ENCODE measurements at places on chromosomes 2 and 18.

DNA sequence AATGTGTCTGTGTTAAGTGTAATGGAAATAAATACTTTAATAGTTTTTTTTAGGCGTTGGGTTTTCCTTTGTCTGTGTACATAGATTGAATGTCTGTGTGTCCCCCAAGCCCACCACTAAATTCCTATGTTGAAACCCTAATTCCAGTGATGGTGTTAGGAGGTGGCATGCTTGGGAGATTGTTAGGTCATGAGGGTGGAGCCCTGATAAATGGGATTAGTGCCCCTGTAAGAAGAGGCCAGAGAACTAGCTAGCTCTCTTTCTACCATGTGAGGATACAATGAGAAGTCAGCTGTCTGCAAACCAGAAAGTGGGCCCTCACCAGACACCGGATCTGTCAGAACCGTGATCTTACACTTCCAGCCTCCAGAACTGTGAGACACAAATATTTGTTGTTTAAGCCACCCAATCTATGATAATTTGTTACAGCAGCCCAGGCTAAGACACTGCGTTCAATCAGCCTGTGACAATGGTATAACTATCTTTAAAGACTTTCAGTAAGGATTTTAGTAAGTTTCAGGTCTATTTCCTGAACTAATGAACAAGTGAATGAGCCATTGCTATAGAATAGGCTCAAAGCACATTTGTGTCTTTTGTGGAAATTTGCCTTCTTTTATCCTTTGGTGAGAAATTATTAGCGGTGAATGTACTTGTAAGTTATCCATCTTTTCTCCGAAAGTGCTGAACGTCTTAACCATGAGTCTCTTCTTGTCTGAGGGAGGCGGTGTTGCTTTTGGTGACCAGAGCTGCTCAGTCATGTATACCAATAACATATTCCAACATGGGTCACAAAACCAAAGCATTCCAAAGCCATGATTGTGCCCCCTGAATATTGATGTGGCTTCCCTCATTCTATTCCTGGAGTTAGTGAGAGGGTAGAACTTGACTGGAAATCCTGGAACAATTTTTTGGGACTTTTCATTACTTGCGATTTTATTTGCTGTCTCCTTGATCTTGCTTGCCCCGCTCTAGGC lies 29.6 kb upstream of the IL1R1 start:
- peak; percentile 91 for DNase-seq

- DNase-seq, result no peak
Measured at GRCh38 chr2:16318051-16318450, 347.6 kb downstream of the CYRIA start.

GRCh38 chr2:38187541-38188011 lies 111.6 kb upstream of the CYP1B1 start:
- peak; percentile 83 for DNase-seq

- peak; percentile 80 for DNase-seq
Measured at GRCh38 chr18:34709104-34709503, 994 bp upstream of the DTNA start.

DNA sequence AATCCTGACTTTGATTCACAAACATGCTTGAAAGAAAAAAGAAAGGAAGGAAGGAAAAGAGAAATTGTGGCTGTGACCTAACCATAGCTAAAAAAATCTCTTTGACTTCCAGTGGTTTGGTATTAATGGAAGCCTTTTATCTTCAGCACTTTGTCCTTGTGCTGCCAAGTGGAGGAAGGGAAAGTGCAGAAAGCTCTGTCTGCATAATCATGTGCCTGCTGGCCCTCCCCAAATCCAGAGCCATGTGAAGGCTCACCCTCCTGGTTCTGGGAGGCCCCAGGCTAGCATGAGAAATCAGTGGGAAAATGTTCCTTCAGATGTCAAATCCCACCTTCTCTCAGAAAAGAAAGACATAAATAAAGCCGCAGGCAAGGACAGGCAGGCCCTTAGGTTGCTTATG lies 48.3 kb upstream of the BMPR2 start:
- no peak for DNase-seq

GRCh38 chr2:64329848-64330247 lies 124.1 kb upstream of the LGALSL start:
- no peak for DNase-seq

GRCh38 chr2:225842939-225843338 lies 443.4 kb downstream of the NYAP2 start:
- DNase-seq, result peak; percentile 20

GRCh38 chr18:63508596-63508995 lies 31.8 kb downstream of the SERPINB5 start:
- no peak for DNase-seq

GRCh38 chr2:157786663-157787363 lies 89.3 kb downstream of the ACVR1 start:
- no peak for DNase-seq

- no peak for DNase-seq
Measured at GRCh38 chr18:24799176-24799575, 338.7 kb downstream of the HRH4 start.

DNA sequence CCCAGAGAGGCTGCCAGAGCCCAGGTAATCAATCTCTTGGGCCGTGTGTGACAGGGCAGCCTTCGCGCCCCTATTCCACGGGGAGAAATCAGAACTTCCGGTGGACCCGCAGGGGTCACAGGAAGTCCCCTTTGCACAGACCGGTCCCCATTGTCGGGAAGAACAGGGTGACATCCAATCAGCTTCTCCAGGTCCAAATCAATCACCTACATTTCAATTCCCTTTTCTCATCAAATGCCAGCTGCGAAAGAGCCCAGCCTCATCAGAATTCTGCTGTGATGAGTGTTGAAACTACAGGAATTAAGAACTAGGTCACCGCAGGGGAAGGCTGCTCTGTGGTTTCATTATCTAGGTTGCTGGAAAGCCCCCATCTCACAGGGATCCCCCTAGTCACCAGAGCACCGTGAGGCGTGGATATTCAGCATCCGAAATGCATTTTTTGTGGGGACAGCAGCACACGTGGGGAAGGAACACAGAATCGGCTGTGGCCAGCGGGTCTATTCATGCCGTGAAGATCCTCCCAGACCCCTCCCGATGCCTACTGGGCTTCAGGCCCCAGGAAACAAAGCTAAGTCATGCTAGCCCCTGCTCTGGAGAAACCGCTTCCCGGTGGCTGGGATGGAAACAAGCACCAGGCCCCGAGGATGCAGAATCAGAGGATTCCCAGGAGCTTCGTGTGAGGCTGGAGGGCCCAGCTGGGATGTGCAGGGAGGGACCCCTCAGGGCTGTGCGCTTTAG lies 193.7 kb upstream of the ID2 start:
- DNase-seq, result no peak

GRCh38 chr18:65755616-65756015 lies 4.8 kb downstream of the CDH7 start:
- DNase-seq, result no peak

DNA sequence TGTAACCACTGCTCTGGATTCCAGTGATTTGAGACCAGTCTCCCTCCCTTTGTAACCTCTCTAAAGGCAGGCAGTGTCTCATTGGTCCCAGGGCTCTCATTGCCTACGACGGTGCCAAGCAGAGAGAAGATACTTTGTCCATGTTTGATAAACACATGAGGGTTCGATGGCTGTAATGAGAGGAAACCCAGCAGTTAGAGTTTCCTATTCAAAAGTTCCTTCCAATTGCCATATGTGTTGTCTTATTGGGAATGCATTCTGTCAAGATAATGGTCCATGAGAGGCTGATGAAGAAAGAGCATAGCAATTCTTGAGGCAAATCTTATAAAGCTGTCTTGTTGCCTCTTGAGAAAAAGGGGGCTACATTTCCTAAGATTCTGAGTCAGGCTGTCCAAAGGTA lies 292.5 kb downstream of the LRRTM1 start:
- DNase-seq, result no peak

- peak; percentile 63 for DNase-seq
Measured at GRCh38 chr2:168119515-168120141, 127.8 kb downstream of the STK39 start.

- DNase-seq, result no peak
Measured at GRCh38 chr2:60532421-60532820, 21.0 kb downstream of the BCL11A start.

DNA sequence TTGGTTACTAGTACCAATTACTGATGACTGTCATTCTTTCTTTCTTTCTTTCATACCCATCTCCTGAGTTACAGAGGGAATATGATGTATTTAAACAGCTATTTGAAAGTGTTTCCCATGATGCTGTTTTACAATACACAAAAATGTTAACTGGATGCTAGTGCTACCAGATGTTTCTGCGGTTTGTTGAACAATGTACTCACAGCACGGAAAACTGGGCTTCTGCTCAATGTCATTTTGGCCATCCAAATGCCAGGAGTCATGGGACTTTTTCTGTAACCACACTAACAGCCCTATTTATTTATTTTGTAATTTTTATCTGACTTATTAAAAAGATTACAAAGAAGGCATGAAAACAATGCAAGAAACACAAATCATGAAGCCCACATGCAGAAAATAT lies 313.8 kb downstream of the RIT2 start:
- peak; percentile 0 for DNase-seq

DNA sequence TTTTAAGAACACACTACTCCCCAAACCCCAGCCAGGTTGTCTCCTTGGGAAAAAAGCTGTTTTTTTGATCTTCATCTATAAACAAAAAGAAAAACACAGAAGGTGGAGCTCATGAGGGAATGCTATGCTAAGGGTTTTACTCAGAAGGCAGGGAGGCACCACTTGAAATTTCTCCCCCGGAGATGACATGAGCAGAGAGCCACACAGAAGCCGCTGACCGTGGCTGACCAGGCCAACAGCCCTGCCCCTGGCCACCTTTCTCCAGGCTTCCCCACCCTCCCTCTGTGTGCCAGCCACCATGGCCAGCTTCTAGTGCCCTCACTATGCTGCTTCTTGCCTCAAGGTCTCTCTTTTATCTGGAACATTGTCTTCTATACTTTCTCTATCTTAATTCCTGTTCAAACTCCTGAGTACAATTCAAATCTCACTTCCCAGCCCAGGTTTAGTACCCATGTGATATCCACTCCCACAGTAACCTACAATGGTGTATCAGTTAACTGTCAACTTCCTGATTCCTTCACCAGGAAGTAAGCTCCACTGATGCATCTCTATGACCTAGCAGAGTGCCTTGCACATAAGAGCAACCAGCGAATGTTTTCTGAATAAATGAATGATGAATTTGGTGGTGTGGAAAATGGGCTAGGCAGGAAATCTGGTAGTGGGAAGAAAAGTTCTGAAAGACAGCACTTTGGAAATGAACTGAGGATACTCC lies 15.3 kb downstream of the LAPTM4A start:
- DNase-seq, result no peak

- no peak for DNase-seq
Measured at GRCh38 chr2:15691586-15692310, 100.1 kb downstream of the DDX1 start.

GRCh38 chr2:224331698-224332097 lies 70.2 kb downstream of the FAM124B start:
- DNase-seq, result no peak

DNA sequence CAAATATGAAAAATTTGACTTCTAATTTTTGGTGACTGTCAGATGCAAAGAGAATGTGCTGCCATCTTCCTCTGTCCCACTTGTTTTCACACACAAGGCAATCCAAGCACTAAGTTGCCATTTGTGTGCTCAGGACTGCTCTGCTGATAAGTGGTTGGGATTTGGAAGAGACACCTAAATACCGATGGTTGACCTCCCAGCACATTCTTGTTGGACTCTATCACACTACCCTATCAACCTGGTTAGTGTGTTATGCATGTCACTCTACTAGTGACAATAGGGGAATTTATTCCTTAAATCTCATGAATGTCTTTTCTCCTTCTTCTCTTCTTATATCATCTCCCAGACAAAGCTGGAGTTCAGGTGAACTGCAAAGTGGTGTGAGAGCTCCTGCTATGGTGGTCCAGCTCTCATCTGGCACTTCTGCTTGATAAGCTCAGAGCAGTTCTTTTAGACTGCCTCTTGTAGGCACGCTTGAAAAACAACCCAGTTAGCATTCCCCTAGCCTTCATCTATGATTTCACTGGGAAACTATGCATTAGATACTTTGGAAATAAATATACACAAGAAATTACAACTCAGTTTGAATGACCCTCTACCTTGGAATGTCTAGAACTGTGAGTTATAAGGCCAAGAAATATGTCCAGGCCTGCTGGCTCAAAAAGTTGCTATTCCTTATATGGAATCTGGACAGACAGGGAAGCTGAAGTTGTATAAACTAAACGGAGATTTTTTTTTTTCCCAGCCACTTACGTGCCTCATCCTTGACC lies 404.8 kb downstream of the MEIS1 start:
- peak; percentile 99 for DNase-seq

GRCh38 chr2:241946306-241947003 lies 76.9 kb downstream of the RTP5 start:
- no peak for DNase-seq

DNA sequence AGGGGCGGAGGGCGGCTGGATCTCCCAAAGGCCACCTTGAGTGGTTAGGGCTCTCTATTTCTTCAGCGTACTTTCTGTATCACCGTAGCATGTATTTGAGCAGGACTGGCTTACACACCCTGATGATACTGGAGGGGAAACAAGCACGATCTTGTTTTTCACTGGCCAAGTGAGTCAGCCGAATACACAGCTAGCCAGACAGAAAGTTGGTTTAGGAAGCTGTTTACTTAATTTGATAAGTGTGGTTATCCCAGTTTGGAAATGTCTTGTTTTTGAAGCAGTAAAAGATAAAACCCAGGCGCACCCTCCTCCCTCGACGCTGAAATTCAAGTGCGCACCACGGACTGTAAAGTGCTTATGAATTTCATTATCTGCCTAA lies 582 bp downstream of the RIOK3 start:
- DNase-seq, result peak; percentile 9

DNA sequence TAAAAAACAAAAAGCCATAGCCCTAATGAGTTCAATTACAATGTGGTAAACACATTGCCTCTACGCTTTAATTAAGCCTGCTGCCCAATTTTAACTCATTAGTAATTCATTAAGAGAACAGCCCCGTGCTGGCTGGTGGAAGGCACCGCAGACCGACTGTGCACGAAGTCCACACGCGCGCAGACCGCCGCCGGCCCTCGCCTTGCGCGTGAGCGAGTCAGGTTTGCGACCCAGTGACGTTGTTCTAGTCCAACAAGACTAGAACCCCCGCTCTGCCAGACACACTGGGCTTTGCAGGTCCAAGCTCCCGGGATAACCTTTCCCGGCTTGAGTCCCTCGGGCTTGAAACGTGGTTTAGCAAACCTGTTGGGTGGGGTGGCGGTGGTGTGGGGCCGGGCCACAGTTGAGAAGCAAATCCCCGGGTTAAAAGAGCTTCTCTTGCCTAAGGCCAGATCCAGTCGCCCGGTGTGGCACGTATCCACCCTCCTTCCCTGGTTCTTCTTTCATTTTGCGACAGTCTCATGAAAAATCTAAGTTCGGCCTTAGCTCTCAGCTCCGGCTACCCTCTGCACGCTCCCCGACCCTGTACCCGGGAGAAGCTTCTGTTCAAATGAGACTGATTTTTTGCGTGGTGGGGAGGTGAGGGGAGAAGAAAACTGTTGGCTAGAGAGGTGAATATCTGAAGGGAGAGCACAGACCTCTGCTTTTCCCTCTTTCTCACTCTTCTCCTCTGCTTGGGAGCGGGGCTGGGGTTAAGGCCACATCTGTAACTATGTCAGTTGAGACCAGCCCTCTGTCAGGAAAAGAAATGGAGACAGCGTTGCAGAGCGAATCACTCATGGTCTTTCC lies 11.1 kb upstream of the SKOR2 start:
- DNase-seq, result no peak

GRCh38 chr2:145851730-145852129 lies 1331.8 kb upstream of the ZEB2 start:
- peak; percentile 67 for DNase-seq

GRCh38 chr2:105747991-105748390 lies 3.3 kb downstream of the NCK2 start:
- DNase-seq, result no peak
